ENCODE measurements at places on chromosomes 12 and 14.

DNA sequence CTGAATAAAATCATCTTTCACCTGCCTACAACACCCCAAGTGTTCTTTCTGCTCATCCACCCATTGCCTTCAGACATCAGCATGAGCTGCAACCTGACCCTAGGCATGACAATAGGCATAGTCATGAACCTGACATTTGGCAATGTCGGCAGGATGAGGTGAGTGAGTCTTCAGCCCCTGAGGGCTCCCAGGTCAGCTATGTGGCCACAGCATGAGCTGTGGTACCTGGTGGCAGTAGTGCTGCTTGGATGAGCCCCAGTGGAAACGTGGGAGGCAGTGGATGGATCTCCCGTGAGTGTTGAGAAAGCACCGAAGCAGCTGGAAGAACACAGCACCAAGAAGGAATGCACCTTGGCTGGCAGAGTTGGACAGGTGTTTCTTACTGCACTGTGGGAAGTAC lies 334.8 kb upstream of the FAR2 start:
- DNase-seq = no peak

- peak; percentile 9 for DNase-seq
Observed at GRCh38 chr14:83860631-83861155, 1669.3 kb upstream of the FLRT2 start.

DNA sequence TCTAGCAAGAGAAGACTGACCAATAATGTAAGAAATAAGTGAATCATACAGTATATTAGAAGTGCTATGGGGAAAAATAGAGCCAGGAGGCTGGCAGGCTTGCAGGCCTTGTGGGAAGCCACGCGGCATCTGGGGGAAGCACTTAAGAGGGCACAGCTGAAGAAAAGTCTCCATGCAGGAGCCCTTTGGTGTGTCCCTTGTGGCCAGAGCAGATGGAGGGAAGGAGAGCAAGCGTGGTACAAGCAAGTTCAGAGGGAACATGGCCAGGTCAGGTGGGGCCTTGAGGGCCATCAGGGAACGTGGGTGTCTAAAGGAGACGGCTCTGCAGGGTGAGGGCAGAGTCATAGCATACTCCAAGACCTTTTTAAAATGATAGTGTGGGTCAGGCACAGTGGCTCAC lies 51.7 kb downstream of the LRRC74A start:
- DNase-seq = no peak

GRCh38 chr12:9198012-9198411 lies 10.2 kb downstream of the PZP start:
- DNase-seq = no peak

GRCh38 chr14:51957950-51958349 lies 31.4 kb upstream of the RTRAF start:
- DNase-seq = peak; percentile 72

DNA sequence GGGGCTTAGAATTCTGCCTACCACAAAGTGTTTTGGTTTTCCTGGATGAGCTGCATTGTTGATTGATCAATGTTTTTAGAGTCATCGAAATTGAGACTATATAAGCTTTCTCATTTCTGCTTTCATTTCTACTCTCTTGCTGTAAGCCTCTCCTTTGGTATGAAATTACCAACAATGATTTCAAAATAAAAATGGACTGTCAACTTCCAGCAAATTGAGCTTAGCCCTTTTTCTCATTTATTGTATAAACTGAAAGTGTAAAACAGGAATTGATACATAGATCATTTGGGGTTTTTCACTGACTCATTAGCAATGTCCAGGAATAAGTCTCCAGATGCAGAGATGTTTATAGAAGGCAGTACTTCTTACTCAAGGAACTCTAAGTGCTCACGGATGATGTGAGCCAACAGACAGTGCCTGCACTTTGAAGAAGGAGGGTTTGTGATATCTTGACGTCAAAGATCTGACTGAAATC lies 20.0 kb upstream of the PCNX1 start:
- DNase-seq = no peak

- no peak for DNase-seq
Observed at GRCh38 chr14:88478931-88479330, 75.9 kb downstream of the PTPN21 start.

GRCh38 chr14:37711831-37712475 lies 116.5 kb downstream of the TTC6 start:
- DNase-seq = no peak

- DNase-seq = peak; percentile 50
Observed at GRCh38 chr12:32566663-32567295, 112.3 kb upstream of the DNM1L start.

GRCh38 chr12:109948368-109948767 lies 47.8 kb downstream of the GIT2 start:
- DNase-seq = no peak

GRCh38 chr12:59079002-59079401 lies 158.7 kb upstream of the LRIG3 start:
- peak; percentile 29 for DNase-seq

- DNase-seq = peak; percentile 66
Observed at GRCh38 chr14:81400852-81401251, 728 bp upstream of the STON2 start.

- no peak for DNase-seq
Observed at GRCh38 chr12:49903351-49903699, 375 bp downstream of the FAIM2 start.

- DNase-seq = no peak
Observed at GRCh38 chr14:31962920-31963319, 114.2 kb upstream of the ARHGAP5 start.

- no peak for DNase-seq
Observed at GRCh38 chr12:48946205-48946604, 11.1 kb downstream of the ARF3 start.

DNA sequence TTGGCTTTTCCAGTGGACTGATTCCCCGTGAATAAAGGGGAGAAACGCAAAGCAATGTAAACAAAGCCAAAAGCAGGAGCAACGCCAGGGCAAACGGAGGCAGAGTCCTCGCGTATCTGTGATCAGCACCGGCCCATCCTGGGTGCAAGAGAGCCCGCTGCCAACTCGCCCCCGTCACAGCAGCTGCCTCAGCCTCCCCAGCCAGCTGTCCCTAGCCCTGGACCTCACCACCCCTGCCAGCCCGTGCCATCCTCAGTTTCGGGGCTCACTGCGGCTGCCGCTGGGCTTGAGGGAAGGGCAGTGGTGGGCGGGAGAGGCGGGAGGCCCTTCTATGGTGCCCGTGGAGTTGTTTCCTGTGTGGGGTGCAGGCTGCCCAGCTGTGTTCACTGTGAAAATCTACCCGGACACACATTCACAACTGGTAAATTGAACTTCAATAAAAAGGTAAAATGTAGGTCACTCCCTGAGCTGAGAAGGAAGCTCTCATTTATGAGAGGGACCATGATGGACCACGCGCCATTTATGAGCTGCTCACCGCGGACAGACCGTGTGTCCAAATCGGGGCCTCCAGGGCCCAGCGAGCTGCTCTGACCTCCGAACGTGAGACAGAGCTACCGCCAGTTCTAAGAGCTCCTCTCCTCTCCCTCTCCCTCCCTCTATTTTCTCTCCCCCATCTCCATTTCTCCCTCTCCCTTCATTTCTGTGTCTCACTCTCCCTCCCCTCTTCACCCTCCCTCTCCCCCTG lies 330.5 kb upstream of the SFSWAP start:
- DNase-seq = no peak

GRCh38 chr12:68591734-68592418 lies 18.8 kb upstream of the RAP1B start:
- DNase-seq = no peak

DNA sequence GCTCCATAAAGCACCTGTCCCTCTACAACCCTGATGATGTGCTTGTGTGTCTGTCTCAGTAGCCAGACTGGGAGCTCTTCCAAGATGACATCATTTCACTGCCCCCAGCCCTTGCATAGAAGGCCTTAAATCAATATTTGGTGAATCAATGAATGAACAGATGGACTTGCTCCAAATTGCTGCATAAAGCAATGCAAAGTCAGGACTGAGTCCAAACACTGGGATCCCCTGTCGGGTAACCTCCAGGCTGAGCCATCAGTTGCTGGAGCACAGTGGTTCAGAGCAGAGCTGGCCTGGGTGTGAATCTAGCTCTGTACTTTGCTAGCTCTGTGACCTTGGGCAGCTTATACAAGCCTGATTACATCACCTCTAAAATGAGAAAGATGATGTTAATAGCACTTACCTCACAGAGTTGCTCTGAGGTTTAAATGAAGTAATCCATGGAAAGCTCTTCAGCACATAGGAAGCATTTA lies 120.3 kb upstream of the VASH1 start:
- DNase-seq = no peak

- DNase-seq = no peak
Observed at GRCh38 chr14:60760644-60761364, 26.2 kb downstream of the MNAT1 start.

- peak; percentile 48 for DNase-seq
Observed at GRCh38 chr14:63375769-63376168, 57.0 kb upstream of the GPHB5 start.

Data from NCI-H226 (cell line).